ENCODE measurements at places on chromosomes 7 and 10.
A peak's percentile ranks its signal among the peaks of the same experiment; 100 is the strongest.

- no peak for DNase-seq
Measured at GRCh38 chr10:33559105-33559504, 224.6 kb upstream of the NRP1 start.

DNA sequence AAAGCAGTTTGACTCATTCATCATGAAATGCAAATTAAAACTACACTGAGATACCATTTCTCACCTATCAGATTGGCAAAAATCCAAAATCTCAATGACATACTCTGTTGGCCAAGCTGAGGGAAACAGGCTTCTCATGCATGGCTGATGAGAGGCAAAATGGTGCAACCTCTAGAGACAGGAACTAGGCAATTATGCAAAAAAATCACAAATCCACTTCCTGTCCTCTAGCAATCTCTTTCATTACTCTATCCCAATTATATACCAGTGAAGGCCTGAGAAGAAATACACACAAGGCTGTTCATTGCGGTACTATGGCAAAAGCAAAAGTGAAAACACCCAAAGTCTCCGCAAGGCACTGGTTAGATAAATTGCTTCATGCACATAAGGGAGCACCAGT, 25.9 kb upstream of the PTPRN2 start:
- no peak for DNase-seq

GRCh38 chr10:61933859-61934555, 32.5 kb downstream of the ARID5B start:
- peak; percentile 42 for DNase-seq

DNA sequence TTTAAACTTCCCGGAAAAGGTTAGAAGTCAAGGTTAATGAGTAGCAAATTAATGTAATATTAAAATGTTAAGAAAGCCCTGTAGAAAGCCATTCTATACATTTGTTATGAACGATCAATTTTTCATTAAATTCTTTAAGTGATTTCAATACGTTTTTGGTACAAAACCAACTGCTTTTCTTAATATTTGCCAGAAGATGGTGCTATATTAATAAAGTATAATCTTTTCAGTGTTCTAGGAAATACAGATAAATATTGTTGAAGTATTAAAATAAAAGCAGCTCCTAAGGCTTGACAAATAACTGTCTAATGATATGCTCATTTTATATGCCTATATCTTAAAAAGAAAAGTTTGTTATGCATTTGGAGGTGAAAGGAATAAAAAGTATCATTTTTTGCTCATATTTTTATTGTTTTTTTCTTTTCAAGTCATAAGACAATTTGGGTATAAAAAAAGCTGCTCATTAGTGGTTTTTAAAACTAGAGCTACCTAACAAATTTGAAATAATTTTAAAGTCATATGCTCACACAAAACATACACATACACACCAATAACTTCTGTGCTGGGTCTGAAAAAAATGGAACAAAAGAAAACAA, 130.3 kb upstream of the POT1 start:
- no peak for DNase-seq

- no peak for DNase-seq
Measured at GRCh38 chr7:121341933-121342332, 13.1 kb downstream of the WNT16 start.

GRCh38 chr7:126083014-126083413, 1153.4 kb upstream of the POT1 start:
- DNase-seq = no peak

DNA sequence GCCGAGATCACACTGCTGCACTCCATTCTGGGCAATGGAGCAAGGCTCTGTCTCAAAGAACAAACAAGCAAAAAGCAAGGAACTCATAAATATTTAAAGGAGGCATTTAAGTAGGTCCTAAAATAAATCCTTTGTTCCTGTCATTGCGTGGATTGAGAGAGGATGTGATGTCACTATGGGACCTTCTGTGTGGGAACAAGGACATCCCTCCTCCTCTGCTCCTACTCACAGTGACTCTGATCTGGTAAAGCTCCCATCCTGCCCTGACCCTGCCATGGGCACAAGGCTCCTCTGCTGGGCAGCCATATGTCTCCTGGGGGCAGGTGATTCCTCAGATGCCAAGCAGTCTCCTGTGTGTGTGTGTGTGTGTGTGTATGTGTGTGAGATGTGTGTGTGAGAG, 74.1 kb upstream of the PRSS58 start:
- DNase-seq = no peak

- DNase-seq = no peak
Measured at GRCh38 chr10:78996792-78997129, 72.0 kb upstream of the ZMIZ1 start.

GRCh38 chr7:77262316-77262715, 62.7 kb upstream of the FGL2 start:
- DNase-seq = no peak

DNA sequence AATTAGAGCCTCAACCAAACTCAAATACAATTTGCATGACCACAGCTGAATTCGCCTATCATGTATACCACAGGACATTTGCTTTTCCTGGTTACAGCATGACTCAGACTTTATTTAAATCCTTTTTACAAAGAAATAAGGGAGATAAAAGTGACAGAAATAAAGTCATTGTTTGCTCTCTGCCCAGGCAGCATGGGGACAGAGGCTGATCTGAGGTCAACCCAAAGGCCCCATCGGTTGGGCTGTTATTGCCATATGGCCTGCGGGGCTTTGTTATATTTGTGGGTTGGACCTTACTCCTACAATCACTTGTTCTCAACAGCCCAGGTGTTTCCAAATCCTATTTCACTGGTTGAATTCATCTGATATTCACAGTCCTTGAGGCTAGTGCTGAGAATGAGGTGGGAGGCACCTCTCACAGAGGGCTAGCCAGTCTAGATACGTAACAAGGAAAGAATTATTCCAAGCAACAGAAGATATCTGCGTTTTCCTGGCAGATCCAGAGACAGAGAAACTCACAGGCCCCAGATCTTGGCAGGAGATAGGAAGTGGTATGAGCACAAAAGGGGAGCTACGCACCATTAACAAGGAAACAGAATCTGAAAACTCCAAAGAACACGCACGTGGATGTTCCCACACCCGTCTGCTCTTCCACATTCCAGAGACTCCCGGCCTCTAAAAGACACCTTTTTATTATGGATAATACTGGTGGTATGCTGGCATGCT, 117.3 kb downstream of the HIPK2 start:
- DNase-seq = no peak

DNA sequence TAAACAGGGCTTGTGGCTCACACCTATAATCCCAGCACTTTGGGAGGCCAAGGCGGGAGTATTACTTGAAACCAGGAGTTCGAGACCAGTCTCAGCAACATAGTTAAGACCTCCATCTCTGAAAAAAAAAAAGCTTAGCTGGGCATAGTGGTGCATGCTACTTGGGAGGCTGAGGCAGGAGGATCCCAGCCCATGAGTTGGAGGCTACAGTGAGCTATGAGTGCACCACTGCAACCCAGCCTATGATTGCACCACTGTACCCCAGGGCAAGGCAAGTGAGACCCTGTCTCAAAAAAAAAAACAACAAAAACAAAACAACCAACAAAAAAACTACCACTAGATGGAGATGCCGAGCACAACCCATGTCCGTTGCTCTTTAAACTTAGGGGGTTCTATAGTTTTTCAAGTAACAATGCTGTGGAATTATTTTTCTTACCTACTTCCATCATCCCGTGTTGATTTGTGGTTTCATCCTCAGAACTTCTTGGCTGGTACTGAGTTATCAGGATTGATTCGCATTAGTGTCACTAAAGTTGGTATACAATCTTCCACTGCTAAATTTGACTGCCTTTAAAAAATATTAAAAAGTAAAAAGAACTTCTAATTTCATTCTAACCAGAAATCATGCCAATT, 12.2 kb upstream of the REPIN1 start:
- peak; percentile 19 for DNase-seq

GRCh38 chr7:14020339-14020900, 31.0 kb upstream of the ETV1 start:
- no peak for DNase-seq

- DNase-seq = no peak
Measured at GRCh38 chr7:93301736-93302135, 69.6 kb downstream of the VPS50 start.

GRCh38 chr7:45048748-45049147, 40.0 kb downstream of the NACAD start:
- no peak for DNase-seq

GRCh38 chr7:86980223-86980622, 79.2 kb downstream of the ELAPOR2 start:
- no peak for DNase-seq

- no peak for DNase-seq
Measured at GRCh38 chr10:12973149-12973718, 28.3 kb downstream of the CCDC3 start.

- DNase-seq = no peak
Measured at GRCh38 chr7:141320287-141320686, 230.9 kb upstream of the AGK start.

DNA sequence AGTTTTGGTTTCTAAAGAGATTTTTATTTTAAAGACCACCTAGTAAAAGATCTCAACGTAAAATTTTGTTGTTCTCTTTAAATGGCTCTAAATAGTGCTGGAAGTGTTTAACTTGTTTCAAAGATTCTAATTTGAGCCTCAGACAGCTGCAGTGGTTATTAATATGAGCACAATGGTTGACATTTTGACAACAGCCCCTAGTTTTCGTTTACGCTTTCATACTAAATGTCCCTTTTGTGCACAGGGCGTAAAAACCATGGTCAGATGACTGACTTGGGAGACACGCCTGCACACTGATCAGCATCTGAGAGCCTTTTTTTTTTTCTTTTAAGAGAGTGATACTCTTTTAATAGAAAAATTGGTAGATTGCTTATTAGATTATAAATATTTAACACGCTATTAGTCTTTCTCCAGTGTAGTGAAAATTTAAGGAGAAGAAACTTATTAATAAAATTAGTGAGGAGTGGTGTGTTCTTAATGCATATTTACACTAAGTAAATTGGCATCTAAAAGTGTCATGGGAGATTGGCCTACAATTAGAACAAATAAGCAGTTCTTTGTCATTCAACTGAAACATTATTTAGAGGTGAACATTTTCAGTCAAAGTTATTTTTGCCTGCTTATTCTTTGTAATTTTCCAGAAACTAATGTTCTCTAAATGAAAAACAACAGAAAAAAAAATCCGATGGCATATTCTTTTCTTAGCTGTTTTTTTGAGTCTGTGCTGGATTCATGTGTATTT, 182.8 kb upstream of the PHYHIPL start:
- DNase-seq = no peak

DNA sequence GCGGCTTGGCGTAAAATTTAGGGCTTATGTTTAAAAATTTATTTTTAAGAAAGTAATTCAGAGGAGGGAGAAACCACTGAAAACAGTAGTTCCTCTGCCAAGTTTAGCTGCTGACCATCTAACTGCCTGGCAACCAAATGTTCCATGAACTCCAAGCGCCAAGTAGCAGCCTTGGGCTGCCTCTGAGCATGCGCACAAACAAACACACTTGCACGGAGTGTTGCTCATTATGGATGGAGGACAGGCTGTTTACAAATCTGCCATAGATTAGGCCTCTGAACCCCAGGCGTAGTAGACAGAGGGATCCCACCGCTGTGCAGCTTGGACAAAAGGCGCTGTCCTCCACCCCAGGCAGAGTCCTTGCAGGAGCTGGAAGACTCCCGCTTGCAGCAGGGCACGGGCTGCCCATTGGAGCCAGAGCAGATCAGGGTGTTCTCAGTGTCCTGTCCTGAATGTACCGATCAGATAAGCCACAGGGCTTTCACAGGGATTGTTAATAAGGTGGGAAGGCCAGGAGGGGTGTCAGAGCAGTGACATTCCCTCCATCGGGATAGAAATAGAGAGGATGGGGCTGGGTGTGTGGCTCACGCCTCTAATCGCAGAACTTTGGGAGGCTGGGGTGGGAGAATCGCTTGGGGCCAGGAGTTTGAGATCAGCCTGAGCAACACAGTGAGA, 47.7 kb upstream of the LYZL1 start:
- no peak for DNase-seq

DNA sequence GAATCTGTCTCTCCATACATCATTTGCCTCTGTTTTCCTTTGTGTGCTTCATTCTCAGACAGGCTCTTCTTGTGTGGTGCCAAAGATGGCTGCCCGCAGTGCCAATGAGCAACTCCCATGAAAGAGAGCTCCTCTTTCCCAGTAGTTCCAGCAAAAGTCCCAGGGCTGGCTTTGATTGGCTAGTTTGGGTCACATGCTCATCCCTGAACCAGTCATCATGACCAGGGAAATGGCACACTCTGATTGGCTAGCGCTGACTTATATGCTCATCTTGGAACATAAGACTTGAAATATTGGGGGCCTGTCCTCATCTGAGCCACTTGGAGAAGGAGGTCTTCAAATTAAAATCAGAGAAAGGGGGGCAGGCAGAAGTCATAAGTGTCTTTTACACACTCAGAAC, 112.7 kb downstream of the CDH23 start:
- no peak for DNase-seq

- DNase-seq = no peak
Measured at GRCh38 chr10:78777466-78777865, 291.3 kb upstream of the ZMIZ1 start.

- no peak for DNase-seq
Measured at GRCh38 chr10:78778444-78779338, 290.1 kb upstream of the ZMIZ1 start.

GRCh38 chr7:131322061-131322460, 5.6 kb upstream of the MKLN1 start:
- no peak for DNase-seq

- DNase-seq = no peak
Measured at GRCh38 chr7:27174874-27175625, 930 bp upstream of the HOXA10 start.

DNA sequence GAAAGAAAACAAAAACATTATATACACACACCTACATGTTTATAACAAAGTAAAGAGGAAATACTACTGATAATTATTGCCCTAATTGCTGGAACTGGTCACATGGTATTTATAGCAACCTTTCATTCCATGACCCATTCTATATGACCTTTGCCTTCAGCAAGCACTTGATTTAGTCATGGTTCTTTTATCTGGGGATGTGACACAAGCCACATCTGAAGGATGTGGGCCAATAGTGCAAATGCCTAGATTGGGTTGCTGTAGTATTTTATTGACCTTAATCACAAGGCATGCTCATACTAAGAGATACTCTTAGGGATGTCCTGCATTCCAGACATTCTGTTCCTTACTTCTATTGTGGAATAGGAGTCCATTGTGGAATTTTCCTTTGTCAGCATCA, 723.5 kb upstream of the POM121L12 start:
- no peak for DNase-seq

- no peak for DNase-seq
Measured at GRCh38 chr7:84848219-84848973, 338.5 kb downstream of the SEMA3D start.

DNA sequence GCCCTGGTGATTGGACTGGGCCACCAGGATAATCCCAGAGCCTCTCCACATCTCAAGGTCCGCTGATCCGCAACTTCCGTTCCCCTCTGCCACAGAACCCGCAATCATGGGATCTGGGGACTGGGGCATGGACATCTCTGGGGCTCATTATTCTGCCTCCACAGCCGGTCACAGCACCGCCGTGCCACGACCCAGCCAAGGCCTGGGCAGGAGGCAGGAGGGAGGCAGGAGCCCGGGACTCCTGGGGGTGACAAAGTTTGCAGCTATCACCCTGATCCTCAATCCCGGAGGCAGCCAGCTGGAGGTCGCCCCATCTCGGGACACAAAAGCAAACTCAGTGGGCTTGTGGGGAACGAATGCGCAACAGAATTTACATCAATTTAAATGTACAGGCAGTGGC, 42.9 kb upstream of the TNRC18 start:
- no peak for DNase-seq
